ENCODE measurements at places on chromosomes 11 and 22.

GRCh38 chr22:23691748-23692423 lies 1.1 kb downstream of the RGL4 start:
- DNase-seq, result no peak

DNA sequence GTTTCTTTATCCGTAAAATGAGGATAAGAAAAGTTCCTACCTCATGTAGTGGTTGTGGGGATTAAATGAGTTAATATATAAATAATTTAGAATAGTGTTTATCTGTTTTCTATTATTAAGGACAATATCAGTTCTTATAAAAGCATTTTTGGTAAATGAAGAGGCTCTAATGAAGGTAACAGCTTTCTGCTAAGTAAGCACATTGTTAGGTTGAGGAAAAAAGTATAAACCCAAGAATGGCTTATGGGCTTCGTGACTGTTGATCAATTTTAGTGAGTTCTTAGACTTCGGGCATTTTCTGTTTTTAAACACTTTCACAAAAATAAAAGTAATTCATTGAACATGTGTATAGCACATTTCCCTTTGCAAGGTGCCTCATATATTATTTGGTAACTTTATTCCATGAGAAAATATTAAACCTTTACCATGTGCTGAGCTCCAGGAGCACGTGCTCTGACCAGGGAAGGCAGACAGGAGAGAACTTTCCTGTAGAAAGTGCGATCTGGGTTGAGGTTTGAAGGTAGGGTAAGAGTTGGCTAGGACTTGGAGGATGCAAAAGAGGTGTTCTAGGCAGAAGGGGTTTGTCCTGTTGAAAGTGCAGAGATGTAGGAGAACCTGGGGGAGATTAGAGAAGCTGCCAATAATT lies 11.3 kb upstream of the OR9Q2 start:
- no peak for DNase-seq

- DNase-seq, result no peak
Observed at GRCh38 chr11:58640386-58641023, 18.0 kb downstream of the CNTF start.

DNA sequence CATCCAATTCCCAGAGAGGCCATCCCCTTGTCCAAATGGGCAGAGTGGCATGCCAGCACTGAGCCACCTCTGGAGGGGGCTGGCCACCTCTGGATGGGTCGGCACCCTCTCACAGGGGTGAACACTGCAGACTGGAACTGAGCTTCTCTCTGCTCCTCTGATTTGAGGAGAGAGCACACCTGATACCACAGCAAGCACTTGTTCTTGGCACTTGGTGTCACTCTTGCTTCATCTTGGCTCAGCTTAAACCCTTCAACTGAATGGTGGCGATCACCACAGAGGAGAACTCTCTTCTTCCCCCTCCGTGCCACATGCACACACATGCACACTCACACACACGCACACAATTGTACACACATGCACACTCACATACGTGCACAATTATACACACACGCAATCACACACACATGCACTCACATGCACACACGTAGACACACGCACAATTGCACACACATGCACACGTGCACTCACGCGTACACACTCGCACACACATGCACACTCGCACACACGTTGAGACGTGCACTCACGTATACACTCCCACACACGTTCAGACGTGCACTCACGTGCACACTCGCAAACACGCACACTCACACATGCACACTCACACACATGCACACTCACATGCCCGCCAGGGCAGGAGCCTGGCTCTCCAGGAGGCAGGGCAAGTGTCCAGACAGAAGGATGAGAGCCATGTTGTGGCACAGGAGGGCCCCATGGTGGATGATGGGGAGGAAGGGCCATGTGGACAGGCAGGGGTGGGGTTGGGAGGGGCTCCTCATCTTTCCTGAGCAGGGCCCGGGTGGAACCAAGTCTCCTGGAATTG lies 23.4 kb downstream of the OVOL1 start:
- DNase-seq, result no peak

DNA sequence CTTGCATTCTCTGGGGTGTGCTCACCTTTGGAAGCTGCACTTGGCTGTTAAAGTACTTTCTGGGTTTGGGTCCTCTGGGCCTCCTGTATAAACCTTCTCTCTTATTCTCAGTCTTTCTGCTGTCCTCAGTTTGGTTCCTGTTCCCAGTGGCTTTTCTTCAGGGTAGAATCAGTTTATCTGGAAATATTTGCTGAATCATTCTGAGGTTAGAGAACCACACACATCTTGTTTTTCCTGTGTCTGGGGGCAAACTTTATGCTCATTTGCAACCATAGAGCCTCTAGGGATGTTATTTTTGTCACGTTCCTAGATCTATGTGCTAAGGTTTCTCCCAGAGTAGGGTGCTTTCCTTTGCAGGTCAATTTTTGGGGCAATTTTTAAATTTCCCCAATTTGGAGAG lies 224.3 kb upstream of the C11orf87 start:
- DNase-seq, result no peak

DNA sequence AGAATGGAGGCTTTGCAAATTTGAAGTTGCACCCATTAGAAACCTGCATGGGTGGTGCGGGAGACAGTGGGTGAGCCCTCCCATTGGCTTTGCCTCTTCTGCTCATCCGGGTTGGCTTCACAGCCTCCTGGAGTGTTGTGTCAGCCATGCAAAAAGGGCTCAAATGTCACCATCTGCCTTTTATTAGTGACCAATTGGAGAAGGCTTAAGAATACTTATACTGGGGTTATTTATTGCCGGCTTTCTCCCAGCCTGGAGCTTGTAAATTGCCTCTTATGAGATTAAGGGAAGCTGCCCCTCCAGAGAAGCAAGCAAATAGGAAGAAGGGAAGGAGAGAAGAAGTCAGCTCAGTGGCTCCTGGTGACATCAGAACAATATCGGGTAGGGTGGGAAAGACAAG lies 182.6 kb downstream of the ST3GAL4 start:
- DNase-seq, result no peak

GRCh38 chr11:35144136-35144741 lies 5.3 kb downstream of the CD44 start:
- no peak for DNase-seq

- DNase-seq, result no peak
Observed at GRCh38 chr22:20799449-20799848, 25.5 kb downstream of the SERPIND1 start.

DNA sequence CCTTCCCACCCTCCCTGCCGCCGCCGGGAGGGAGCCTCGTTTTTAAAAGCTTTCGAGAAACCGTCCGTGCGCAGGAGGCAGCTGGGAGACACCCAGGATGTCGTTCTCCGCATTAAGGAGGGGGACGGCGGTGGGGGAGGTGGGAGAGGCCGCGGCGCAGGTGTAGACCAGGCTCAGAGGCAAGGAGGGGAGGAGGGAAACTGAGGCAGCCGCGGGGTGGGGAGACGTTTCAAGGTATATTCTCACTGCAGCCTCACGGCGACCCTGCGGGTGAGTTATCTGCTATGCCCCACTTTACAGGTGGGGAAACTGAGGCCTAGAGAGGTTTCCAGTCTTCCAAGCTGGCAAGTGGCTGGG lies 42.7 kb downstream of the CYTH4 start:
- DNase-seq, result no peak

DNA sequence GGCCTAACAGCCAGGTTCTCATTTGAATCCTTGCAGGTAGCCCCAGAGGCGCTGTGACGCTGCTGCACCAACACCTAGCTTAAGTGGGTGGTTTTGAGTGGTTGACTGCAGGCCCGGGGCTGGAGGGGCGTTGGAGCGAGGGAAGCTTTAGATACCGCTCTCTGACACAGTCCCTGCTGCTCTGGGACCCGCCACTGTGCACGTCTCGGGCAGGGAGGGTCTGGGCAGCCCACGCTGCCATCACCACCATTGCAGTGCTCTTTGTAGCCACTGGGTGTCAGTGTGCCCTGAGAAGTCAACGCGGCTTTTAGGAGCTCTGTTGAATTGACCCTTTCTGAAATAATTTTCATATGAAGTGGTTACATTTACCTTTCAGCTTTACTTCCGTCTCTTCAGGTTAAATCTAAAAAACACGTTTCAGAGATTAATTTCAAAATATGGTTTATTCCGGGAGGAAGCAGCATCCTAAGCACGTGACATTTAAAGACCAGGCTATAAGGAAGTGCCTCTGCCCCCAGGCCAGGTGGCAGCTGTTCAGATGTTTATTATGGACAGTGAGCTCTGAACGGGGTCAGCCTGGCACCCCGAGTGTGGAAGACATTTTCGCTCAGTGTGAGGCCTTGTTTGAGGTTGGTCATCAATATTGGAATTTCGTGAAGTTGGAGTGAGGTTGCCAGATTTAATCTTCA lies 30.9 kb upstream of the PARVB start:
- DNase-seq, result peak; percentile 29

- no peak for DNase-seq
Observed at GRCh38 chr22:44534335-44534734, 36.3 kb upstream of the RTL6 start.

- DNase-seq, result no peak
Observed at GRCh38 chr11:65437436-65438227, 15.0 kb downstream of the NEAT1 start.

- no peak for DNase-seq
Observed at GRCh38 chr11:83694191-83694910, 408.2 kb upstream of the CCDC90B start.

DNA sequence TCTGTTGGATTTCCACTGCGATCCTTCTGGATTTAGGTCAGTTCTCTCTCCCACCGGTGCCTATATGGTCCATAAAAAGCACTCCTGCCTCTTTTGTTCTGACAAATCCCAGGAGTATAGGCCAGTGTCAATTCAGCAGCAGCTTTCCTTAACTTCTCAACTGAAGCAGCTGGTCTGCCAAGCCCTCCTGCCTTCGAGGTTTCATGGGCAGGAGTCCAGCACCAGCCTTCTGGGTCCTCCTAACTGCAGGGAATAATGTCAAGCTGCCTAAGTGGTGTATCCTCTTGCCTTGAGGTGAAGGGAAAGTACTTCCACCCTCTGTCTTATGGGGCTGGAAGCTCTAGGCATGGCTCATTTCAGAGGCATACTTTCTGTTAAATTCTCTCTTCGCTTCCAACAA lies 149.4 kb upstream of the NCAM1 start:
- no peak for DNase-seq

DNA sequence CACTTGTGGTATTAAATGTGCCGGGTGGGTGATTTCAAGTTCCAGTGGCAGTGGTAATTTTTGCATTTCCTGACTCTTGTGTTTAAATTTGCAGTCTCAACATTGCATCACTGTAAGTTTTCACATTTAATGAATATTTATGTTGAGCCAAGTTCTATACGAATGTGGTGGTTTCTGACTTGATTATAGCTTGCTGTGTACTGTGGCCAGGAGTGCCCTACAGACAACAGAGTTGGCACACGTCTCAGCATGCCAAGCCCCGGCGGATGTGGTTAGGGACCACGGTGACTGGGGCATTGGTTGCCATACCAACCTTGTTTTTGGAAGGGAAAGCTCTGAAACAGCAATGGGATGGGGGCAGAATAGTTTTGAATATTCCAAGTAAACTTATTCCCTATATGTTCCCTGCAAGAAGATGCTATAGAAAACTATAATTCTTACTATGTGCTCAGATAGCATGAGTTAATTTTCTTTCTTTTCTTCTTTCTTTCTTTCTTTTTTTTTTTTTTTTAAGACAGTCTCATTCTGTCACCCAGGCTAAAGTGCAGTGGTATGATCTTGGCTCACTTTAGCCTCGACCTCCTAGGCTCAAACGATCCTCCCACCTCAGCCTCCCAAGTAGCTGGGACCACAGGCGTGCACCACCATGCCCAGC lies 16.0 kb downstream of the ZNRF3 start:
- DNase-seq, result no peak

DNA sequence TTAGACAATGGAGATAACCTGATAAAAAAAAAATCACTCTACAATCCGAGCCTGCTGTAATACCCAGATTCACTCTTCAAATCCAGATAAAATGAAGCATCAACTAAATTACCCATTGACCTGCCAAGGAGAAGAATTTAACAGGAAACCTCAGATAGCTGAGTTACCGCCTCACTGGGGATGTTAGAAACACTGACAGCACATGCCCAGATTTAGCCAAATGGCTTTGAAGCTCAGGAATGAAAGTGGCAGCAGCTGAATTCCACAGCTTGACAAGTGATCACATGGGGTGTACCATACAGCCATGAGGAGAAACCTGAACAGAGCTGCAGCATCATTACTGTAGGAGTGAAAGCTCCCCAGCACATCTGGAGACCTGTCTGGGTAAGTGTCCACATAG lies 807.6 kb downstream of the DLG2 start:
- no peak for DNase-seq

Data from stimulated activated CD8-positive, alpha-beta memory T cell treated with anti-CD3 and anti-CD28 coated beads, Interleukin-7, amount 100 ng/mL, for 1 hour (primary cell).